ENCODE measurements at places on chromosomes 7 and 10.
A peak's percentile ranks its signal among the peaks of the same experiment; 100 is the strongest.

DNA sequence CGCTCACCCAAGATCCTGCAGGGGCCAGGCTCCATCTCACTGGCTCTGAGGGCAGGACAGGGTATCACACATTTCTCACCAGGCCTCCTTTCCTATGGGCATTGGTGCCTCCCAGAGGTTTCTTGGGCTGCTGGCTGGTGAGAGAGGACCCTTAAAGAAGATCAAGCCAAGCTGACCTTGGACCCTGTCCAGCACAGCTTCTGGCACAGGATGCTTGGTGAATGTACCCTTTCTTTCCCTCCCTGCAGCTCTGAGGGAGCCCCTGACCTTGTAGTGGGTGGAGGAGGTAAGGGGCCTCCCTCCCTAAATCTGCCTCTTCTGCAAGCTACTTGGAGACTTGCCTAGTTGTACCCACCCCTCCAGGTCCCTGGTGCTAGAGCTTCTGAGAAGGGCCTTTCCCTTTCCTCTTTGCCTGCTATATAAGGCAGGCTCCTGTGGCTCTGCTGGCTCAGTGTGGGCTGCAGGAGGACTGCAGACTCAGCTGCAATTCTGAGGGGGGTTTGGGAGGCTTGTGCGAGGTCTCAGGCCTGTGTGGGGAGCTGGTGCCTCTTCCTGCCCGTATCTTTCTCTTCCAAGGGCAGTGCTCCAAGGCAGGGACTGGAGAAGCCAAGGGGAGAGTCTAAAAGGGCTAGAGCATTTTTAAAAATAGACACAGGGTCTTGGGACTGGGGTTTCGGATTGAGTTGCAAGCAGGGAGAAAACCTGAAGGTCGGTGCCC is 11.7 kb upstream of the TRIM8 start:
- DNase-seq: no peak

GRCh38 chr7:128247108-128247507 is 6.0 kb downstream of the LEP start:
- DNase-seq: no peak

DNA sequence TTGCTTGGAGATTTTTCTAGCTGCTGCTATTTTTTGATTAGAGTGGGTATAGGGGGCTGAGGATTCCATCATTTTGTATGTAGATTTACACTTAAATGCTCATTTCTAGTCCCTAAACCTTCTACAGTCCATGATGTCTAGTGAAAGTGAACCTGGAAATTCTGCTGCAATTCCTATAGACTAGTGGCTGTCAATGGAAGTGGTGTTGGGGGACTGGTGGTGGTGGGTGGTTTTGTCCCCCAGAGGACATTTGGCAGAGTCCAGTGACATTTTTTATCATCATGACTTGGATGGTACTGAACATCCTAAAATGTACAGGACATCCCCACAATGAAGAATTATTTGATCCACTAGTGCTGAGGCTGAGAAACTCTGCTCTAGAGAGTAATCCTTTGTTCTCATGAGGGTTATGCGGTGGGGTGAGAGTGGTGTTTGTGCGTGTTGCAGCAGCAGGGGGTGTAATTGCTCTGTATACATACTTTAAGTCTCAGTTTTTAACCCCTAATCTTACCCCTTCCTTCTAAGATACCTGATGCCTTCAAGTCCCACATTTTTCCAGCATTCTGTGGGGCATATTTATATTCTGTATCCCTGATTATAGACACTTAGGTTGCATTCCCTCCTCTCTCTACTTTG is 35.0 kb downstream of the KIF11 start:
- no peak for DNase-seq

DNA sequence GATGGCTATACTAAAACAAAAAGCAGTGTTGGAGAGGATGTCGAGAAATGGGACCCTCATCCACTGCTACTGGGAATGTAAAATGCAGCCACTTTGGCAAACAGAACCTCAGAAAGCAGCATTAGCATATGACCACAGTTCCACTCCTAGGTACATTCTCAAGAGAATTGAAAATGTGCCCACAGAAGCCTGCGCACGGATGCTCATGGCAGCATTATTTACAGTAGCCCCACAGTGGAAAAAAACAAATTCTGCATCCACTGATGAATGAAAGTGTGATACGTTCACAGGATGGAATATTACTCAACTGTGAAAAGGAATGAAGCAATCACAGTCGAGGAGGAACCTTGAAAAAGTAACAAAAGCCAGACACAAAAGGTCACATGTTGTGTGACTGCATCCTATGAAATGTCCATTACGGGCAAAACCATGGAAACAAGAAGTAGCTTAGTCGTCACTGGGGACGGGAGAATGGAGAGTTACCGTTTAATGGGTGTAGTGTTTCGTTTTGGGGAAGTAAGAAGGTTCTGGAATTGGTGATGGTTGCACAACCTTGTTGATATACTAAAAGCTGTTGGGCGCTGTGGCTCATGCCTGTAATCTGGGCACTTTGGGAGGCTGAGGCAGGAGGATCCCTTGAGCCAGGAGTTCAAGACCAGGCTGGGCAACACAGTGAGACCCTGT is 2.5 kb upstream of the UPK3B start:
- no peak for DNase-seq

DNA sequence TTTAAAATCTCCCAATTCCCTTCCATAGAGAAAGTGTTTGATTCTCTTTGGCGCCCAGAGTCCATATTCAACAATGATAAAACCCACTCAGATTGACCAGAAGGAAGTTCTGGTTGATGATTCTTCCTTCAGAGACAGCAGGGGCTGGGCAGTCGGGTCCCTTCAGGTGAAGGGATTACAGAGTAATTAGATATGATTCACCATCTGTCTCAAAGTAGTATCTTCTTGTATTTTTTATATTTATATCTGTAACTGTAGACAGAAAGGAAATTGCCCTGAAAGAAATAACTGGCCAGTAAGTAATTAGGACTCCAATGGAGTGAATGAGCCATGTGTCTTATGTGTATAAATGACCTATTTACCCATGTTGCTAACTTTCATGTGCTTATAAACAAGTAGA is 156.0 kb downstream of the PLCE1 start:
- no peak for DNase-seq

GRCh38 chr10:84117686-84118394 is 21.5 kb upstream of the GHITM start:
- DNase-seq: no peak

DNA sequence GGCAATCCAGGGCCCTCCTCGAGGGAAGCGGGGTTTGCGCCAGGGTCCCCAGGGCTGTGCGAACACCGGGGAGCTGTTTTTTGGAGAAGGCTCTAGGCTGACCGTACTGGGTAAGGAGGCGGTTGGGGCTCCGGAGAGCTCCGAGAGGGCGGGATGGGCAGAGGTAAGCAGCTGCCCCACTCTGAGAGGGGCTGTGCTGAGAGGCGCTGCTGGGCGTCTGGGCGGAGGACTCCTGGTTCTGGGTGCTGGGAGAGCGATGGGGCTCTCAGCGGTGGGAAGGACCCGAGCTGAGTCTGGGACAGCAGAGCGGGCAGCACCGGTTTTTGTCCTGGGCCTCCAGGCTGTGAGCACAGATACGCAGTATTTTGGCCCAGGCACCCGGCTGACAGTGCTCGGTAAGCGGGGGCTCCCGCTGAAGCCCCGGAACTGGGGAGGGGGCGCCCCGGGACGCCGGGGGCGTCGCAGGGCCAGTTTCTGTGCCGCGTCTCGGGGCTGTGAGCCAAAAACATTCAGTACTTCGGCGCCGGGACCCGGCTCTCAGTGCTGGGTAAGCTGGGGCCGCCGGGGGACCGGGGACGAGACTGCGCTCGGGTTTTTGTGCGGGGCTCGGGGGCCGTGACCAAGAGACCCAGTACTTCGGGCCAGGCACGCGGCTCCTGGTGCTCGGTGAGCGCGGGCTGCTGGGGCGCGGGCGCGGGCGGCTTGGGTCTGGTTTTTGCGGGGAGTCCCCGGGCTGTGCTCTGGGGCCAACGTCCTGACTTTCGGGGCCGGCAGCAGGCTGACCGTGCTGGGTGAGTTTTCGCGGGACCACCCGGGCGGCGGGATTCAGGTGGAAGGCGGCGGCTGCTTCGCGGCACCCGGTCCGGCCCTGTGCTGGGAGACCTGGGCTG is 26.0 kb downstream of the PRSS2 start:
- DNase-seq: peak; percentile 34

DNA sequence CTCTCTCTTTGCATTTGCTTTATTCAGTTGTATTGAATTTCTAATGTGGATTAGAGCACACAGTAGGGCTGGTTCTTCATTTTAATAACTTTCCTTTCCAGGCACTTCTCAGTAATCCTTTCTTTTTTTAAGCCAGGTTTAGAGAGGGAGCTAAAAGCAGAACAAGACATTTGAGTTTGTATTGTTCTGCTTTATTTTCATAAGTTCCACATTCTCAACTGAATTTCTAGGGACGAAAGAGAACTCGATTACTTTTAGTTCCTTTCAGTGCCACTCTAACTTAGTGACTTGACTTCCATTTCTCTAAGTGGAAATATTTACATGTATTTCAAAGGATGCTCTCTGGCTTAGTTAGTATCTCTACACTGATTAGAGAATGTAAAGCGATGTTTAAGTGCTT is 145.6 kb downstream of the EXOC4 start:
- no peak for DNase-seq

DNA sequence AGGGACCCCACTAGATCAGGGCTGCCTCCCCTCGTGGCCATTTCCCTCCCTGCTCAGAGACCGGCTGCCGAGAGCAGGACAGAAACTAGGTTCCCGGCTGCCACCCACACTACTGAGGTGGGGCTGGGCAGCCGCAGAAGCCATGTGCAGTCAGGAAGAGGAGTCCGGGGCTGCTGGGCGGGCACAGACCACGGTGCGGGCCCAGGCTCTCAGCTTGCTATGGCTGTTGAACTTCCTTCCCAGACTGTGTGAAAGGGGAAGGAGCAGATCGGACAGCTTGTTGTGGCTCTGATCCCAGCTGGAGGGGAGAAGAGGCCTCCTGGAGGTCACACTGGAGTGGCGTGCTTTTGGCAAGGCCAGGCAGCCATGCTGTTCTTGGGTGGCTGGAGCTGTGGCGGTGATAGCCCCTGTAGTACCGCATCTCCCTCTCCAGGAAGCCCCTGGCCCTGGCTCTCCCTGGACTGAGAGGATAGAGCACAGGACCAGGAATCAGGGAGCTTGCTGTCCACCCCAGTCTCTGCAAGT is 56.8 kb downstream of the HK1 start:
- DNase-seq: no peak

All from CD8-positive, alpha-beta T cell (primary cell).